Dorsolateral prefrontal cortex (tissue), 122 donors: ENCODE measurements at places on chromosomes 11 and 22. TPM values are rescaled to one million over a fixed set of nuclear protein-coding genes. Genes with fewer than 3 reads are reported as not detected.

Gene CLCF1
- total RNA-seq = 0.69 TPM

Gene VPS51
- 169 TPM for total RNA-seq

Gene FBLN1
- total RNA-seq = 36.3 TPM

Gene MS4A2
- total RNA-seq = not detected

Gene CXCR5
- not detected for total RNA-seq

Gene TMEM151A
- total RNA-seq = 72.0 TPM

Gene RBM14
- total RNA-seq = 72.1 TPM

Gene CRYBB3
- 2.3 TPM for total RNA-seq

Gene CEP126
- total RNA-seq = 21.2 TPM

Gene MMP12
- total RNA-seq = not detected

Gene RAPSN
- not detected for total RNA-seq

Gene PPP2R1B
- total RNA-seq = 29.6 TPM

Gene APOBEC3C
- 1.2 TPM for total RNA-seq

GRCh38 chr11:7974668-7975067, 9.4 kb upstream of the NLRP10 start:
- DNase-seq = no peak

DNA sequence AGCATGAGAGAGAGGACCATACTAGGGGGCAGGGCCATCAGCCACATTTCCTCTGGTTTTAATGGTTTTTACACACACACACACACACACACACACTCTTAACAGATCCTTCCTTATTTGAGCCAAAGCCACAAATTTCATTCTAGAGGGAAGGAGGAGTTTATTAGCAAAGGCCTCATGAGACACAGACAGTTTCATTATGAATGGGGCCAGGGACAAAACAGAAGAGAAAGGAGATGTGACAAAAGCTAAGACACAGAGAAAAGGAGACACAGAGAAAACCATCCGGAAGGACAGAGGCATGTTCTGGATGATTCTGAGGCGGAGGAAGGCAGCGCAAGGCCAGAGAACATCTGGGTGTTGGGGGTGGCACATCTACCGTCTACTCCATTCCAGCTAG, 32.2 kb upstream of the ARFGAP3 start:
- no peak for DNase-seq

GRCh38 chr22:39472570-39473556, 16.1 kb downstream of the MGAT3 start:
- DNase-seq = no peak

DNA sequence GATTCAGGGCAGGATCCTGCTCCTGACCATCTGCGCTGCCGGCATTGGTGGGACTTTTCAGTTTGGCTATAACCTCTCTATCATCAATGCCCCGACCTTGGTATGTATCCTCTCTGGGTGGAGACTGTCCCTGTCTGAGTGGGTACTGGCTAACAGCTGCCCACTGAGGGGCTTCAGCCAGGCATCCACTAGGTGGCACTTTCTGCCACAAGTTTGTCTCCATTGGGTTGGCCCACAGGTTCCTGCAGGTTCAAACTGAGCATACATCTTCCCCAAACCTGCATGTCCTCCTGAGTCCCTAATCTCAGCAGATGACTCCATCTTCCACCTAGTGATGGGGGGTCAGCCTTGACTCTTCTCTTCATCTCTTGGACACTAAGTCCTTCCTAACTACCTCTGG, 4.4 kb downstream of the SLC2A11 start:
- DNase-seq = no peak

GRCh38 chr11:134443246-134443645, 31.2 kb upstream of the B3GAT1 start:
- no peak for DNase-seq

DNA sequence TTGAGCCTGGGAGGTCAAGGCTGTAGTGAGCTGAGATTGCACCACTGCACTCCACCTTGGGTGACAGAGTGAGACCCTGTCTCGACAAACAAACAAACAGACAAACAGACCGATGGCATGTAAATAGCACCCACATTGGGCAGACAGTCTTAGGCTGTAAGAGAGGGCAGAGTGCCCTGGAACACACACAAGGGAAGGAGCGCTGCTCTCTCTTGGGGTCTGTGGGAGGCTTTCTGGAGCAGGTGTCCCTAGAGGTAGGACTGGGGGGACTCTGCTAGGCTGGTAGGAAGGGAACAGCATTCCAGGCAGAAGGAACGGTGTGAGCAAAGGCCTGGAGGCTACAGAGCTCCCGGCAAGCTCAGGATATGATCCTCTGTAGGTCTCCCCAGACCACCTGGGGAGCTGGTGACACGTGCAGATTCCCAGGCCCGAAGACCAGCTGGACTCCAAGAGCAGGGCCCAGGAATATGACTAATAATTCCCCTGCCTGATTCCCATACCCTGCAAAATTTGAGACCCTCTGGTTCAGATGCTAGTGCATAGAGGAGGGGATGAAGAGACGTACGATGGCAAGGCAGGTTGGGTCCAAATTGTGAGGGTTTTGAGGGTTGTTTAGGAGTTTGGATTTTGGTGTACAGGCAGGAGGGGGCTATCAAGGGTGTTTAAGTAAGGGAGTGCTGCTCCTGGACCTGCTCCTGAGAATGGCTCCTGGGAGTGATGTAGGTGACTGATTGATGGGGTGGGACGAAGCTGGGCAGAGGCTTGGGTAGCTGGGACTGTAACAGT, 11.6 kb downstream of the SMIM38 start:
- no peak for DNase-seq

DNA sequence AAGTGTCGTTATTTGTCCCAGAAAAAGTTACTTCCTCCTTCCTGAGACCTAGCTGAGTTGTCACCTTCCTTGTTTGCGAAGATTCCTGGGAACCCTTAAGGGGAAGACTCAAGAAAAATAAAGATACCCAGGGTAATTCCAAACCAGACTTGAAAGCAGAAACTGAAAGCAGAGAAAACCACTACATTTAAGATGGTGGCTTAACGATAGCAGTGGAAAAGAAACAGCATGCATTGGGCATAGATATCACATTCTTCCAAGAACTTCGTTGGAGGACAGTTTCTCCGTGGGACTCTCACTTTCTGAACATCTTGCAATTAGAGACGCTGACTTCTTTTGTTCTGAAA, 89.1 kb downstream of the FAM76B start:
- DNase-seq = no peak

DNA sequence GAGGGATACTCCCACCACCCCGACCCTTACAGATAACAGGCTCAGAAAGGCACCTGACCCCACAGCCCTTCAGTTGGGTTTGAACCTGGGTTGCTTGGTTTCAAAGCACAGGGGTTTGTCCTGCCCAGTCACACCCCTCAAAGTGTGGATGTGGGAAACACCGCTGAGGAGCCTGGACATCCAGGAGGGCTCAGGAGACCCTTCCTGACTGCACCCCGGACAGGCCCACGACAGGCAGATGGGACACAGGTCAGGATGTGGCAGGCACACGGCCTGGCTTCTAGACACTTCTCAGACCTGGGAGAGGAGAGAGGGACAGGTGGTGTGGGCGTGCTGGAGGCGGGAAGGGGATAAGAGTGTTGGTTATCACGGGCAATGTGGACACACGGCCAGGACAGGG, 932.3 kb downstream of the BRD1 start:
- DNase-seq = peak; percentile 2

- no peak for DNase-seq
These were observed 26.3 kb upstream of the GNB1L start for GRCh38 chr22:19880786-19881569.

DNA sequence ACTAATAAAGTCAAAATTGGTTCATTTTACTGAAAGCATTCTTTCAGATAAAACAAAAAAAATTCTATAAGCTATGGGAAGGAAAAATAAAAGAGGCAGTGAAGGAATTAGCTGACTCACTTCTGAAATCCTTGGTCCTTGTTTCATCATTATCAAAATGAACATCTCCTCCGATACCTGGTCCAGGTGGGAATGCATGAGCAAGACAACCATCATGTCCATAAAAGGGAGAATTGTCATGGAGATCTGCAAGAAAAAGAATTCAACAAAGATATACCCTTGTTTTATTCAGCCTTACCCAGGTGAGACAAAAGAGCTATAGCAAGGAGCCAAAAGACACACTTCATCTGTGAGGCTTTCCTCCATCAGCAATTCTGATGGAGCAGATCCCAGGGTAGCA, 27.2 kb downstream of the MMP10 start:
- no peak for DNase-seq

GRCh38 chr11:117668321-117668751, 128.7 kb downstream of the DSCAML1 start:
- DNase-seq = no peak

- DNase-seq = no peak
These were observed 22.3 kb downstream of the DDX6 start for GRCh38 chr11:118768690-118769089.

GRCh38 chr22:41397143-41397811, 15.5 kb downstream of the TEF start:
- no peak for DNase-seq

GRCh38 chr11:121198491-121198890, 94.1 kb upstream of the SC5D start:
- DNase-seq = no peak

- DNase-seq = no peak
These were observed 18.6 kb upstream of the ARAP1 start for GRCh38 chr11:72770799-72771198.

DNA sequence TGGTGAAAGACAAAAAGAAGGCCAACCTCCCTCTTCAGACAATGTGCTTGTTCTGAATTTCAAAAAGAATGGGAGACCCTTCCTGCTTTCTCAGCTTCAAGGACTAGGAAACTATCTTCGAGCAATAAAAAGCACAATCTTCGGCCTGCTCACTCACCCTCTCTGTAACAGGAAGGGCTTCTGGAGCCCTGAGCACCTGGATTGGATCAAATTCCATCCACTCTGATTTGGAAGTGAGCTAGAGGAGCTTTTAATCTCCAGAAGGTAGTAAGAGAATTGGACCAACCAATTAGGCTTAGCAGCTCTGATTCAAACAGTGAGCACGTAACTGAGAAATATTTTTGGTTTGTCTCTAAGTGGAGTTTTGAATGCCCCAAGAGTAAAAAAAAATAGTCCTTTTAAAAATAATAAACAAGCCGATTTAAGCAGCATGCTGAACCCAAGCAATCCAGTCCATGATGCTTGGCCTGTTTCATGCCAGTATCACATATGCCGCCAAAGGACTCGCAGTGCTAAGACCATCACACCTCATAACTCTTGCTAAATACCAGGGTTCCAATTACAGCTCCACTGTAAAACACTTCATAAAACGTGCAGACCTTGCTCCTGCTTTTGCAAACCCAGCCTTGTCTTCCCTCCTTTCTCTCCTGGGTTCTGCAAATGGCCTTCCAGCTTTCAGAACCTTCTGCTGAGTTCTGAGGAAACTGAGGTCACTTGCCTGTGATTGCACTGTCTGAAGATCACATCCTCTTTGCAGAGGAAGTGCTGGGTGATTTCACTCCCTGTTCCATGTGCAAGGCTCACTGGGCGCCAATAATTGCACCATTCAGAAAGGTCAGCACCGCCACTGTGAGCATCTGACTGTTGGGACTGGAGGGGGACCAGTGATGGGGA, 74.4 kb downstream of the SLC1A2 start:
- DNase-seq = no peak

DNA sequence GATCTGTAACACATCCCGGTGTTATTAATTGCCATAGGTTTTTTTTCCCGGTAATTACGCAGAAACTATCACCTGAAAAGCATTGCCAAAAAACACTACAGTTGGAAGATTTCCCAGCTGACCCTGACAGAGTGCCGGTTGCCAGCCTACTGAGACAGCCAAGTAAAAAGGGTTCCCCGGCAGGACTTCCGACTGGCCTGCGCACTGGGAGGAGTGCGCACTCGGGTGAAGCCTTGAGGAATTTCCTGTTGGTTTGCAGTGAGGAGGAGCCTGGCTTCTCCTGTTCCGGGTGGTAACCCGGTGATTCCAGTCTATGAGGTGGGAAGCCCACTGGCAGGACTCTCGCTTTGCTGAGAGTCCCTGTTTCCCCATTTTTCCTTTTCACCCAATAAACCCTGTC, 52.1 kb downstream of the CNTF start:
- DNase-seq = no peak

DNA sequence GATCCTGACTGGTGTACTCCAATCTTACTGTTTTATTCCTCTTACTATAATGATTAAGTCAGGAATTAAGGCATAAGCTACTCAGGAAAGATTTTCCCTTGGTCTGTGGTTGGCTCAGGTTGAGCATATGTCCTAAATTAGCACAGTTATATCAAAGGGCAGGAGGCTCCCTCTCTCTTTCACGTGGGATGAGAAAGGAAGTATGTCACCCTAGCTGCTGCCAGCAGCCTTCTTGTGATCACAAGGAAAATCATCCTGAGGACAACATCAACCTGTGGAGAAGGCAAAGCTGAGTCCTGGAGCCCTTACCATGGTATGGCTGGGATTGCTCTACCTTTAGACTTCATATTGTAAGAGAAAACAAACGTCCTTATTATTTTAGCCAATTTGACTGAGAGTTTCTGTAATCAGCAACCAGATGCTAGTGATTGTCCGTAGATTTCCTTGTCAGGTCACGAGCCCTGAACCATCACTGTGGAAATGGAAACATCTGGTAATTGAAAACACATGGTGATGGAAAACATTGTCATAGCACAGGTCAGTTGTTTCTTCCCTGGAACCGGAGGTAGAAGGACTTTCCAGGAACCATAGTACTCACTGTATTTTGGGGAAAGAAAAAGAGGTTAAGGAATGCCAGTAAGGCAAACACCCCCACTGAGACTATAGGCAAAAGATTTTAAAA, 40.6 kb upstream of the DEUP1 start:
- DNase-seq = no peak

GRCh38 chr11:130269326-130269943, 45.3 kb downstream of the ZBTB44 start:
- DNase-seq = no peak

- no peak for DNase-seq
These were observed 718 bp downstream of the LTBP3 start for GRCh38 chr11:65557280-65558001.

GRCh38 chr11:118896921-118897591, 13.4 kb downstream of the CXCR5 start:
- DNase-seq = no peak

- DNase-seq = no peak
These were observed 587.1 kb downstream of the SOX6 start for GRCh38 chr11:15769203-15769602.
